ENCODE measurements at places on chromosomes 13 and 19. TPM values are rescaled to one million over a fixed set of nuclear protein-coding genes. Genes with fewer than 3 reads are reported as not detected.
A peak's percentile ranks its signal among the peaks of the same experiment; 100 is the strongest.

DNA sequence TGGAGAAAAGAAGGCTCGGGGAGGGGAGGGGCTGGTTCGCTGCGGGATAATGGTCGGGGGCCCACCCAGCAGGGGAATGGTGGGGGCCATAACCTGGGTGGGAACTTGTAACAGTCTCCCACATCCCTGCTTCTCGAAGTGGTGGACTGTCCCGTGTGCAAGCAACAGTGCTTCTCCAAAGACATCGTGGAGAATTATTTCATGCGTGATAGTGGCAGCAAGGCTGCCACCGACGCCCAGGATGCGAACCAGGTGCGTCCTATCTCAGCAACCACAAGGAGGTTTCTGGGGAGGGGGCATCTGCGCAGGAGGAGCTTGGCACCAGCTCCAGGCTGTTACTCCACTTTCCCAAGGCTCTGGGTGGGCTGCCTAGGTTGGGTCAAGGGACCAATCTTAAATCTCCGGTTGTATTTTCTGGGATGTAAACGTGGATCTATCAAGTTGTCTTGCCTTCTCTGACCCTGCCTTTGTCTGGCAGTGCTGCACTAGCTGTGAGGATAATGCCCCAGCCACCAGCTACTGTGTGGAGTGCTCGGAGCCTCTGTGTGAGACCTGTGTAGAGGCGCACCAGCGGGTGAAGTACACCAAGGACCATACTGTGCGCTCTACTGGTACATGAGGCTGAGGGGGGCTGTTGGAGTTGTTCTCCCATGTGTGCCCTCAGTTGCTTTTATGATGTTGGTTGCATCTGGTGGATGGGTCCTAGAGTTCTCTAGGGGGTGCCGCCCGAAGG, 1.6 kb downstream of the TRIM28 start:
- ATAC-seq = no peak

DNA sequence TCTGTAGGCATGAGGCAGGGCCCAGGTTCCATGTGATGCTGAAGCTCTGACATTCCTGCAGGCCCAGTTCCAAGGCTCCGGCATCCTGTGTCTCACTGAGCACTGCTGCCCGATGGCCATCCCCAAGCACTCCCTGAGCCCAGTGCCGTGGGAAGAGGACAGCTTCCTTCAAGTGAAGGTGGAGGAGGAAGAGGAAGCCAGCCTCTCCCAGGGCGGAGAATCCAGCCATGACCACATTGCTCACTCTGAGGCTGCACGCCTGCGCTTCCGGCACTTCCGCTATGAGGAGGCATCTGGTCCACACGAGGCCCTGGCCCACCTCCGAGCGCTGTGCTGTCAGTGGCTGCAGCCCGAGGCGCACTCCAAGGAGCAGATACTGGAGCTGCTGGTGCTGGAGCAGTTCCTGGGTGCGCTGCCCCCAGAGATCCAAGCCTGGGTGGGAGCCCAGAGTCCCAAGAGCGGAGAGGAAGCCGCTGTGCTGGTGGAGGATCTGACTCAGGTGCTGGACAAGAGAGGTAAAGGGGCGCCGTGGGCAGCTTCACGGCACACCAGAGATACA, 8.0 kb downstream of the ZSCAN22 start:
- ATAC-seq = no peak

PBX4 gene
- total RNA-seq = not detected

FCAR gene
- total RNA-seq = not detected

- ATAC-seq = no peak
Measured at GRCh38 chr19:38557205-38557799, 60.5 kb downstream of the MAP4K1 start.

DNA sequence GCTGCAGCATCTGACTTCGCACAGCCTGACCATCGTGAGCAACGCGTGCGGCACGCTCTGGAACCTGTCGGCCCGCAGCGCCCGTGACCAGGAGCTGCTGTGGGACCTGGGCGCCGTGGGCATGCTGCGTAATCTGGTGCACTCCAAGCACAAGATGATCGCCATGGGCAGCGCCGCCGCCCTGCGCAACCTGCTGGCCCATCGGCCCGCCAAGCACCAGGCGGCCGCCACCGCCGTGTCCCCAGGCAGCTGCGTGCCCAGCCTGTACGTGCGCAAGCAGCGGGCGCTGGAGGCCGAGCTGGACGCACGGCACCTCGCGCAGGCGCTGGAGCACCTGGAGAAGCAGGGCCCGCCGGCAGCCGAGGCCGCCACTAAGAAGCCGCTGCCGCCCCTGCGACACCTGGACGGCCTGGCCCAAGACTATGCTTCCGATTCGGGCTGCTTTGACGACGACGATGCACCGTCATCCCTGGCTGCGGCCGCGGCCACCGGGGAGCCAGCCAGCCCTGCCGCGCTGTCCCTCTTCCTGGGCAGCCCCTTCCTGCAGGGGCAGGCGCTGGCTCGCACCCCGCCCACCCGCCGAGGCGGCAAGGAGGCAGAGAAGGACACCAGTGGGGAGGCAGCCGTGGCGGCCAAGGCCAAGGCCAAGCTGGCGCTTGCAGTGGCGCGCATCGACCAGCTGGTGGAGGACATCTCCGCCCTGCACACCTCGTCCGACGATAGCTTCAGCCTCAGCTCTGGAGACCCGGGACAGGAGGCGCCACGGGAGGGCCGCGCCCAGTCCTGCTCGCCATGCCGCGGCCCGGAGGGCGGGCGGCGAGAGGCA, 13.6 kb downstream of the C19orf25 start:
- ATAC-seq = no peak

DNA sequence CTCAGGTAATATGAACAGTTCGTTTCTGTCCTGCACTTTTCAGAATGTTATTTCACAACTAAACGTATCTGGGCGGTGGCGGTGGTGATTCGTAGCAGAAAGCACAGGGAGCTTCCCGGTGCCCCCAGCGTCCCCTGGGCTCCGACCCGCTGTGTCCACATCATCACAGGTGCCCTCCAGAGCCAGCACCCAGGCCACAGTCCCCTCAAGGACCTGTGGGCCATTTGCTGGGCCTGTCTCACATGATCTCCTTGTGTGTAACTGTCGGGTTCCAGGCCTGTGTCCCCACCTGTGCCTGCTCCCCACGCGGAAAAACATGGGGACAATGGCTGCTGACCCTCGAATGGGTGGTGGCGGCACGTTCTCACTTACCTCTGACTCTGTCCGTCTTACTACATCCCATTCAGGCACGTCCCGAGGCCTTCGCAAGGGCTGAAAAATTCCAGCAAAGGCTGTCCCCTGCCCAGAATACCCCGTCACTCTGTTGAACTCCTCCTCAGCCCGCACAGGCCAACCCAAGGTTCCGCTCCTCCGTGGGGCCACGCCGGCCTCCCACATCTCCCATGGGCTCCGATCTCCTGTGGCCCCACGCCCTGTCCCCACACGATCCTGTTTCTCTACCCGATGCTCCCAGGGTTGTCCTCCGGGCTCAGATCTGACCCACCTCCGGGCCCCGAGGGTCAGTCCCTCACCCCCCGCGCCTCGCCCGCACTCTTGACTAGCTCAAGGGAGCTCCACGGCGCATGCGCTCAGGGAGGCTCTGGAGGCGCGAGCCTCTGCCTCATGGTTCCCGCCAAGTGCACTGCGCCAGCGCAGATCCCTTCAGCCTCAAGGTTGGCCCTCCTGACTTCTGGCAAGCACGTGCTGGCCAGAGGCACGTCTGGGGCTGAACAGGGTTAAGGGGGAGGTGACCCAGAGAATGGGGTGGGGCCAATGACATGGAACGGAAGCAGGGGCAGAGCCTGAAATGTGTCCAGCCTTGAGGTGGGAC, 21.2 kb downstream of the DEDD2 start:
- ATAC-seq = no peak

- ATAC-seq = no peak
Measured at GRCh38 chr13:31074756-31075155, 86.9 kb downstream of the HSPH1 start.

URI1 gene
- 69.5 TPM for total RNA-seq

ZNF578 gene
- 0.22 TPM for total RNA-seq

GRCh38 chr19:23286477-23286876, 36.3 kb upstream of the ZNF724 start:
- ATAC-seq = no peak

DNA sequence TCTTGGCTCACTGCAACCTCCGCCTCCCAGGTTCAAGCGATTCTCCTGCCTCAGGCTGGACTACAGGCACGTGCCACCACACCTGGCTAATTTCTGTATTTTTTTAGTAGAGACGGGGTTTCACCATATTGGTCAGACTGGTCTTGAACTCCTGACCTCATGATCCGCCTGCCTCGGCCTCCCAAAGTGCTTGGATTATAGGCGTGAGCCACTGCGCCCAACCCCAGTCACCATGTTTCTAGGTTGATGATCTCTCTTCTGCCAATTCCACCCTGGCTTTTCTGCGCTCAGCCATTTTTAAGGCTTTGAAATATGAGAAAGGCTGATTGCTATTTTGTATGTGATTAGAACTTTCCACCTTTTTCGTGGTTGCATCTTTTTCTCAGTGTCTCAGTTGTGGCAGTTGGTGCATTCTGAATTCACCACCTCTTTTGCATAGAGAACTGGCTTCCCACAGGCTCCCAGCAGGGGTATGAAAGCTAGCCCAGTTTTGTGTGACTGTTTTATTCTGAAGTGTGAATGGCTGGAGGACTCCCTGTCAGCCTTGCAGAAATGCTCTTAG, 15.5 kb downstream of the CEACAM1 start:
- ATAC-seq = no peak

DNA sequence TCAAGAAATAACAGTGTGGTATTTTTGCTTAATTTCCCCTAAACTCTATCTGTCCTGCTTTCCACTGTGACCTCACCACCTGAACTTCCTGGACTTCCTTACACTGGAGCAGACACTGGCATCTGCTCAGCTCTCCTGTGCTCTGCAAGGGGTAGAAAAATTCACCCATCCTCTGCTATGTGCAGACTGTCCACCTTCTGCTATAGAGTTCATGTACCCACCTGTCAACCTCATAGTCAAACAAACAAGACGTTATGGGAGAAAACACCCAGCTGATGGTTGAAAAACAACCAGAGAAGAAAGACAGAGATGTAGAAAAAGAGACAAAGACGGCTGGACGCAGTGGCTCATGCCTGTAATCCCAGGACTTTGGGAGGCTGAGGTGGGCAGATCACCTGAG, 12.2 kb downstream of the LAIR1 start:
- ATAC-seq = no peak

DNA sequence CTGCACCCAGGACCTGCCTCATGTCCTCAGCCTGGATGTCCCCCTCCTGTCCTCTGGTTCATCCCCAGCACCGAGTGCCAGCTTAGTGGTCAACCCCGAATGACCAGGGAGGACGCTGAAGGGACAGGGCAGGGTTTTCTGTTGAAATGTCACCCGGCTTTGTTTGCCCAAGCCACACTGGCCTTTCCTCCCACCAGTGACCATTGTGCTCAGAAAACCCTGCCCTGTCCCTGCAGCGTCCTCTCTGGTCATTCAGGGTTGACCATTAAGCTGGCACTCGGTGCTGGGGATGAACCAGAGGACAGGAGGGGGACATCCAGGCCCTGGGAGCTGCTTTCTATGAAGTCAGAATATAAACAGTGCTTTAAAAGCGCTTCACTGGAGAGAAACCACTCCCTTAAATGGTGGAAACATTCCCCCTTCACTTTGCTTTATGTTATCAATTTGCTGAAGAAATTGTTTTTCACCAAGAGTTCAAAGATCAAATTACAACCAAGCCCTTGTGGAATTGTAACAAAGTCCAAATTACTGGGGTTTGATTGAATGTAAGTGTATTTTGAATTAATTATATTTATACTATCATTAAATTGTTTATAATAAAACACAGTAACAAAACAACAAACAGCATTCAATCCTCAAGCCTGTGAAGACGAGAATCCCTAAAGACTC, 21.4 kb downstream of the CARS2 start:
- no peak for ATAC-seq

DNA sequence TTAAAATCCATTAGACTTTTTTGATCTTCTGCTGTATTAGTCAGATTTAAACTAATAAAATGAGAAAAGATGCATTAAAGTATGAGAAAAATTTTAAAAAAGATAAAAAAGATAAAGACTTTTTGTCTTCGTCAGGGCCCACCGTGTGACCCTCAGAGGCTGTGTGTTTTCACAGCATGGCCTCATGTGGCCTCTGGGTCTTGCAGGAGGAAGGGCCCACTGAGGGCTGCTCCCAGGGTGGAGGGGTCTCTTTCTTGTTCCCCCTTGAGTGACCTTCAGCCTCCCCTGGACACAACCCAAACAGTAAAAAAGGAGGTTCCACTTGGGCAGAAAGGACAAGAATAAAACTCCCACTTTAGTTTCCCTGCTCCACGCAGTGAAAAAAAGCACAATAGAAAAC, 57.1 kb upstream of the RANBP3 start:
- no peak for ATAC-seq

AP1M1 gene
- 72.9 TPM for total RNA-seq

OR7D2 gene
- not detected for total RNA-seq

DNA sequence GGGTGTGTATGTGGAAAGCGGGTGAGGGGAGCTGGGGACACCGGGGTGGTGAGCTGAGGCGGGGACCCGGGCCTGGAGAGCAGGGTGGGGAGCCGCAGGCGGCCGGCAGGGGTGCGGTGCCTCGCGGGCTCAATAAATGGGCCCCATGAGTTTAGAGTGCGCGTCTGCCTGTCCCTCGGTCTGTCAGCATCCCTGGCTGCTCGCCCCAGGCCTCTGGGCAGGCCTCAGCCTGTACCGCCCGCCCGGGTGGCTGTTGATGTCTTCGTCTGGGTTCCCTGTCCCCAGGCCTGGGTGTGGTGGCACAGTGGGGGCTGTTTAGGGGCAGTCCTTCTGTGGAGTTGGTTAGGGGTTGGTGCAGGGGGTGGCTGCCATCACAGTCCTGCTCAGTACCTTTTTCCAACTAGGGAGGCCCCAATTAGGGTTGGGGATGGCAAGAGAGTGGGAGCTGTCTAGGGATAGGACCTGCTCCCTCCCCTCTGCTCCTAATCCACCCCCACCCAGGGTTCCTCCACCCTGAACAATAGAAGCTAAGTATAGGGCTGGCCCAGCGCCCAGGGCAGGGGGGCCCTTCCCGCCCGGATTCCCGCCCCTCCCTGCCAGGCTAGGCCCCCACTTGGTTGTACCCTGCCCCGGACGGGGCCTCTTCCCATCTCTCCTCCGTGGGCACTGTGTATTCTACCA, 12.2 kb downstream of the CIC start:
- peak; percentile 21 for ATAC-seq

GRCh38 chr13:64293923-64294322, 2878.3 kb upstream of the PCDH20 start:
- no peak for ATAC-seq

DNA sequence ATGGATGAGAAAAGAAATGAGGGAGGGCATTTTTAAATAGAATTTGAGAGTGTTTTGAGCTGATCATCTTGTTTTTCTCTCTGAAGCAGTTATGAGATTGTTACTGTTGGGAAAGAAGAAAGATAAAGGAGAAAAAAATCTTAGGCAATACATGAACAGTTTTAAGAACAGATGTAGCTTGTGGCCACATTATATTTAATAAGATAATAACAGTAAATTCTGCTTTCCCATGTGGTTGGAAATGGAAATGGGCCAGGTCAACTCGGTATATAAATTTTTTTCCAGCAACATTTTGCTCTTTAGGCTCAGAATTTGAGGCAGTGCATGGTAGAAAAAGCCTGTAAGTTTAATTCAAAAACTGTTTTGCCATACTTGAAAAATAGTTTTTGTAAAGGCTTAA, 118.7 kb downstream of the POSTN start:
- no peak for ATAC-seq

CD37 gene
- total RNA-seq = 6.7 TPM

ARL11 gene
- total RNA-seq = 0.24 TPM

GRCh38 chr19:30011051-30011578, 69.1 kb downstream of the URI1 start:
- ATAC-seq = no peak

- ATAC-seq = no peak
Measured at GRCh38 chr13:112179421-112179820, 112.5 kb downstream of the SOX1 start.
